NCI-H1092 treated with DMSO at 0.1 percent for 48 hours (cell line): ENCODE measurements at places on chromosomes 5 and 9.

DNA sequence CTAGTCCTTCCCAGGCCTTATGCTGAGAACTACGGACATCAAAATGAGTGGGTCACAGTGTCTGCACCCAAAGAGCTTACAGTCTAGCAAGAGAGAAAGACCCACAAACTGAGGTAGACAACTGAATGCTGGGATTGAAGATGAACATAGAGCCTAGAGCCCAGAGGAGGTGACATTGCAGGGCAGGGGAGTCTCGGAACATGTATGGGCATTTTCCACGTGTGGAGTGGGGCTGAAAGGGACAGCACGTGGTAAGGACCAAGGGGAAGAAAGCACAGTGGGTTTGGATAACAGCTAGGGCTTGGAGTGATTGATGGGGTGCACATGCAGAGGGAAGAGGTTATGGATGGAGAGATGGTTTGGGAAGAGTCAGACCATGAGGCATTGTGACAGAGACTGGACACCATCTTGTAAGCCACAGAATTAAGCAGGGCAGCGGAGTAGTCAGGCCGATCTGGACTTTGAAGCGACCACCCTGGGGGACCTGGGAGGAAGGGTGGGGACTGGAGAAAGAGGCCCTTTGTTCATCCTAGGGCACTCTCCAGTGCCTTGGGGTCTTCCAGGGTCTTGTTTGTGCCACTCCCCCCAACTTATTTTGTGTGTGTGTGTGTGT is 47.5 kb upstream of the SH3PXD2B start:
- DNase-seq, result no peak

GRCh38 chr9:138103111-138103848 is 225.7 kb downstream of the CACNA1B start:
- no peak for DNase-seq

DNA sequence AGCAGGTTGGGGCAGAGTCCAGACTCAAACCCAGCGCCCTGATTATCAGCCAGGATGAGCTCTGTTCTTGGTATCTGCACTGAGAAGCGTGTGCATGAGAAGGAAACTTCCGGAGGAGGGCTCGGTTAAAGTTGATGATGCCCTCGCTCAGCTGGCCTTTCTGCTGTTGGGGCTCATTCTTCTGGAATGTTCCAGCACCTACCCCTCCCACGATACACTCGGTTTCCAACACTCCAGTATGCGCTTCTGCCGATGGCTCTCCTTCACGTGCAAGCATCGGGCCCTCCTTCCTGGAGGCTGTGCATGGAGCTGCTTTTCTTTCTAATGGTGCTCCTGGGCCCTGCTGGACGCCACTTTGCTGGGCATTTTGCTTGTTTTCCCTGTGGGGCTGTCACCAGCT is 134.0 kb downstream of the RXRA start:
- no peak for DNase-seq

- DNase-seq, result no peak
These were observed 117.7 kb upstream of the NR3C1 start for GRCh38 chr5:143521141-143521540.

DNA sequence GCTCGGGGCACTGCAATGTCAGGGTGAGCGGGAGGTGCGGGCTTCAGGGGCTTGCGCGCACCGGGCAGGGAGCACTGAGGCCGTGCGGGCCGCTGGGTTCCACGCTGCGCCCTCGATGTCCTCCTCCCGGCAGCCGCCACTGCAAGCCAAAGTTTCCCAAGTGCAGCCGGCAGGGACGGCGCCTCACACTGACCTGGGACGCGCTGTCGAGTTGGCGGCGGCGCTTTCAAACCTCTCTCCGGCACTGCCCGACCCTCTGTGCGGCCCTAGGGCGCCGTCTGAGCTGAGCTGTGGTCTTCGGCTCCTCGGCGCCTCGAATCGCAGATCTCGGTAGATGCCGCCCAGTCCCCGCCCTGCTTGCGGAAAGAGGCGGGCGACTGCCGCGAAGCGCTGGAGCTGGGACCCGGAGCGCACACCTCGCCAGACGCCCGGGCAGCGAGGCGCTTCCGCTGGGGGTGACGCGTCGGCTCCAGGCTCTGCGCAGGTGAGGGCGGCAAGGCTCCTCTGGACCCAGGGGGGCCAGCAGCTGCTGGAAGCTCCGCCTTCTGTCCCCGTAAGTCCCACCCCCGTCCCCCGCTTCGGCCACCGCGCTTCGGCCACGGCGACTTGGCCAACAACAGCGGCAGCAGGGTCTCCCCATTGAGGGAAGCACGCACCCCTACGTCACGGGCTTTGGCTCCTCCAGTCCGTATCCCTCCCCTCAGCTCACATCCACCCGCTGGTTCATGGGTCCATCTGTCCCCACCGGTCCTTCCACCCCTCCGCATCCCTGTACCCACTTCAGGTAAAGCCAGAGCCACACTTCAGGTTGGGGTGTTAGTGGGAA is at the start of gene ANKRD34B:
ANKRD34B (minus strand) TSS at position 320 of the 826 bp plus-strand sequence. CDS start 10,261 bp downstream, outside the sequence.
- no peak for DNase-seq
